ENCODE measurements at places on chromosomes 5 and 9.

GRCh38 chr5:23613566-23613965 is 106.2 kb downstream of the PRDM9 start:
- DNase-seq: no peak

DNA sequence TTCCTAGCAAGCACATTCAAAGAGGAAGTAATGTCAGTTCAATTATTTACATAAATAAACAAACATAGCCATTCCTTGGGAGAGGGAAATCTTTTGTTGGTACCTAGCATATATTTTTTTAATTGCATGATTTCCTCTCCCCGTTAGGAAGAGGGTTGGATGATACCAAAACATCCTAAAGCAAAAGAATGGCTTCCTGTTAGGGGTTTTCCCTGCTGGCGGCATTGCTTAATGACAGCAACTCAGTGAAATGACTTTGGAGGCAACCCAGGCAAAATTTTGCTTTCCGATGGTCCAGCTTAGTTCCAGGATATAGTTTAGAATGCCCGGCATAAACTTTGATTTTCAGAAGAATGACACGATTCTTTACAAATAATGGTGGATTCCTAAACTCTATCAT is 73.2 kb downstream of the MAT2B start:
- no peak for DNase-seq

- DNase-seq: no peak
Observed at GRCh38 chr9:118271936-118272335, 567.7 kb downstream of the TLR4 start.

DNA sequence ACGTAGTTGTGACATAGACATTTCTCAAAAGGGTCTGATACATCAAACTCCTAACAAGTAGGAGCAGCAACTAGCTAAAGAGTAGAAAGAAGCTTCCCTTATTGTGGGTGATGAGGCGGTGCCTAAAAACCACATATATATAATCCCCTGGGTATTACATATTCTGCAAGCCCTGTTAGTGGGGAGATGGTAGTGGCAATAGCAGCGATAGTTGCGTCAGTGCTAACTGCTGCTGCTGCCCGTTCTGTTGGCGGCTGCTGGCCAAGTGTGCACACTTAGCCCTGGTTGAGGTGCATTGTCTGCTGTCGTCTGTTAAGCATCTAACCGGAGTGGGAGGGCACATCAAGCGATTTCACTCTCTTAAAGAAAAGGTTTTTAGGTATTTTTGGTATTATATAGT is 35.8 kb downstream of the VLDLR start:
- DNase-seq: no peak

- DNase-seq: no peak
Observed at GRCh38 chr5:178674334-178674733, 47.5 kb upstream of the CLK4 start.

DNA sequence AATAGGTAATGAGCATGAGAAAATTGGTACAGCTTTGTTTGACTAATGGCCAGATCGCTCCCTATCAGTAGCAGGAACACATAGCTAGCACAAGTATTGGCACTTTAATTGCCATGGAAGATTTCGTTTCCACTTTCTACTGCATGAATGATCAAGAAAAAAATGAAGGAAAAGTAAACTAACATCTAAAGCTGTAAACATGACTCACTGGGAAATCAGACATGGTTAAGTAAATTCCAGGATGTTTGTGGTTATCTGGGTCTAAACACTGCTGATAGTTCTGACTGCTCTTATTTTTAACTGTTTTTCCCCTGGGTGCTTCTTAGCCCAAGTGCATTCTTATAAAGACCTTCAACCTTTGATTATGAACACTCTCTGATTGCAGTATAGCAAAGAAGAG is 388.9 kb downstream of the NR2F1-AS1 start:
- DNase-seq: peak; percentile 20

- DNase-seq: no peak
Observed at GRCh38 chr9:137642118-137642601, 23.4 kb downstream of the EHMT1 start.

- no peak for DNase-seq
Observed at GRCh38 chr9:14321517-14322130, 7.7 kb upstream of the NFIB start.

GRCh38 chr5:108858959-108859358 is 111.3 kb downstream of the FER start:
- no peak for DNase-seq

DNA sequence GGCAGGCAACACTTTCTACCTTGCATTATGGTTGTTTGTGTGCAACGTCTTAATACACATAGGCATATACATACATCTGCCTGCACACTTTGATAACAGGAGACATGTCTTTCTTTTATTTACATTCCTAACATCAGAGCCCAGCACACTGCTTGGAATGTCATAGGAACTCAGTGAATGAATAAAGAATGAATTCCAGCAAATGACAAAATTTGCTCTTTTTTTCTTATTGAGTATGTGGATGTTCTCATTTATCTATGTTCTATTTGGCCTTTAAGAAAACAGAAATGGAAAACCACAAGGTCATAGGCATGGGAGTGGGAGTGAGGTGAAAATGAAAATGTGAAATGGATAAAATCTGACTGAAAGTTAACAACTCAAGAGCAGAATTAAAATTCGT is 36.3 kb upstream of the PALM2AKAP2 start:
- no peak for DNase-seq

DNA sequence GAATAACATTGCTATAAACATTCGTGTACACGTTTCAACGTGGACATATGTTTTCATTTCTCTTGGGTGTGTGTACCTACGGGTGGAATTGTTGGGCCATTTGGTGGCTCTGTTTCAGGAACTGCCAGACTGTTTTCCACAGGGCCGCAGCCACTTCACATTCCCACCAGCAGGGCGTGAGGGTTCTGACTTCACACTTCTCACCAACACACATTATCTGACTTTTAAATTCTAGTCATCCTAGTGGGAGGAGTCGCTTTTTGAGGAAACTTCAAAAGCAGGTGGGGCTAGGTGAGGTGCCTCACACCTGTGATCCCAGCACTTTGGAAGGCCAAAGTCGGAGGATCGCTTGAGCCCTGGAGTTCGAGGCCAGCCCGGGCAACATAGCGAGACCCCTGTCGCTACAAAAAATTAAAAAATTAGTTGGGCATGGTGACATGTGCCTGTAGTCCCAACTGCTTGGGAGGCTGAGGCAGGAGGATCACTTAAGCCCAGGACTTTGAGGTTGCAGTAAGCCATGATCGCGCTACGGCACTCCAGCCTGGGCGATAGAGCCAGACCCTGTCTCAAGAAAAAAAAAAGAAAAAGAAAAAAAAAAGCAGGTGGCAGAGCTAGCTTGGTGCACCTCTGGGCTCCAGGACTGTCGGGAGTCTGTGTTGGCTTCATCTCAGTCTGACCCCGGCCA is 28.5 kb downstream of the TSPAN17 start:
- no peak for DNase-seq

- DNase-seq: peak; percentile 51
Observed at GRCh38 chr9:2158111-2158610, 143.0 kb downstream of the SMARCA2 start.

DNA sequence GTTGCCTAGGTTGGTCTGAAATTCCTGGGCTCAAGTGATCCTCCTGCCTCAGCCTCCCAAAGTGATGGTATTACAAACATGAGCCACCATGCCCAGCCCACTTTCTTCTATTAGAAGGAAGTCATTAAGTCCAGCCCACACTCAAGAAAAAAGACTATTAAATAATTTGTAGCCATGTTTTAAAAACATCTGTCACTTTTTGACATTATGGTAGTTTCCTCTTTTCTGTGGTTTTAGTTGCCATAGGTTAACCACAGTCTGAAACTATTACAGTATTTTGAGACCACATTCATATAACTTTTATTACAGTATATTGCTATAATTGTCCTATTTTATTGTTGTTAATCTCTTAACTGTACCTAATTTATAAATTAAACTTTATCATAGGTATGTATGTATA is 31.9 kb upstream of the C5orf24 start:
- no peak for DNase-seq

GRCh38 chr5:150401376-150402228 is 11.1 kb downstream of the CD74 start:
- DNase-seq: no peak

- no peak for DNase-seq
Observed at GRCh38 chr5:61081741-61082140, 80.5 kb downstream of the SMIM15 start.

GRCh38 chr9:98132806-98133631 is 14.0 kb upstream of the TRIM14 start:
- no peak for DNase-seq

DNA sequence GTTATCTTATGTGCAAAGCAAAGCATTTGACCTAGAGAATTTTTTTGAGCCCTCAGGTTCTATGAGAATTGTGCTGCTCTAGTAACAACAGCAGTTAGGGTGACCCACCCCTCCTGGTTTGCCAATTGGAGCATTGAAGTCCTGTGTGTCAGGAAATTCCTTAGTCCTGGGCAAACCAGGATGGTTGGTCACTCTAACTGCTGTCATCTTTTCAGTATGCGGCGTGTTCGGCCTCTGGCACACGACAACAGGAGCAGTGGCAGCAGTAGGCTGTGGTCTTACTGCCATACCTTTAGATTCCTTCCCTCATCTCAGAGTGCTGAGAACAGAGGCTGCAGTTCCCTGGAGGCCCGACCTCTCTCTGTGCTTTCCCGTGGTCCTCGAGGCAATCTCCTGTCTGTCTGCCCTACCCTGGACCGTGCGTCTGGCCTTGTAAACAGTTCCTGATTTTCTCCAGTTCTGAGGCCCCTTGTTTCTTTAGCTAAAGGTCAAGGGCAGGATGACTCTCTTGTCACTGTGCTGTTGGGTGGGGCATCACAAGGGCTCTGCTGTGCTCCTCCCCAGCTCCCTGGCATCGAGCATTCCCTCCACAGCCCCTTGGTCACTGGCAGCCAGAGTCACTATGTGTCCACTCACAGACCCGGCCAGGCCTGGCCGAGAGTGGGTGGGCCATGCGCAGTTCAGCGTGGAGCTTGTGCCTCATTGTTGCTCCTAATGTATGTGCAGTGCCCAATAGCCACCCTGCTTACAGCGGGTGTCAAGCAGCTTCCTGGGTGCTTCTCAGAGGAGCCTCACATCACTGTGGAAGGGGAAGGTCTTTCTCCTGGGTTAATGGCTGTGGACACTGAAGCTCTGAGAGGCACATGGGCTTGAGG is 18.5 kb upstream of the COL15A1 start:
- DNase-seq: no peak

DNA sequence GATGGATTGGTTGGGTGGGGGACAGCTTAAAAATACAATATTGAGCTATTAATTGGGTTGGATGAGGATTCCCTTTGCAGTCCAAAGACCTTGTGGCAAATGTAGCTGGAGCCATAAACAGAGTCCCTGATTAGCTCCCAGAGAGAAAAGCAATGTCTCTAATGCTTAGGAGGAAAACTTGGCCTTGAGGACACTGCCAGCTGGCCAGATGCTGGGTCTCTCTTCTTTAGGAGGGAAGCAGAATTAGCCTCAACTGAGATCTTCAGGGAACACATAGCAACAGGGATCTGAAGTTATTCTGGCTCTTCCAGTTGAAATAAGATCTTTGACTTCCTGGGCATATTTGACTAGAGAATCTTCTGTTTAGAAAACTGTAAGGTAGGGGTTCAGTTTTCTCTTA is 121.7 kb upstream of the WWC1 start:
- DNase-seq: no peak

DNA sequence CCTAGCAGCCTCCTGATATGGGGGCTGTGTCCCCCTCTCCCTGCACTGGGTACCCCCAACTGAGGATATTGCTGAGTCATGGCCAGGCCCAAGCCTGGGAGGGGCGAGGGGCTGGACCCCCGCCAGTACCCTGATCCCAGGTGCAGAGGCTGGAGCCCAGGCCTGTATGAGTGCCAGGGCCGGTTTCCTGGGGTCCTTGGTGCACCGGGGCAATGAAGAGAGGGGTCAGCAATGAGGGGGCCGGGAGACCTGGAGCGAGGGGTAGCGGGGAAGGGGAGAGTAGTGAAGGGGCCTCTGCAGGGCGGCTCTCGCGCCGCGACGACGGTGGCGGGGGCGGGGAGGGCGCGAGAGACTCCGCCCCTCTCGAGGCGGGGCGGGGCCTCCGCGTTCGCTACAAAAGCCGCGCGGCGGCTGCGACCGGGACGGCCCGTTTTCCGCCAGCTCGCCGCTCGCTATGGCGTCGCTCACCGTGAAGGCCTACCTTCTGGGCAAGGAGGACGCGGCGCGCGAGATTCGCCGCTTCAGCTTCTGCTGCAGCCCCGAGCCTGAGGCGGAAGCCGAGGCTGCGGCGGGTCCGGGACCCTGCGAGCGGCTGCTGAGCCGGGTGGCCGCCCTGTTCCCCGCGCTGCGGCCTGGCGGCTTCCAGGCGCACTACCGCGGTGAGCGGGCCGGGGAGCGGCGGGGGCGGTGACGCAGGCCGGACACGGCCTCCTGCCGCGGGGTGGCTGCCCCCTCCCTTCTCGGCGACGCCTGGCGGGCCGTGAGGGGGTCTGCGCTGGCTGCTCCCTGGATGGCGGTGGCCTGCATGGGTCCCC is at the start of gene SQSTM1:
Gene SQSTM1, plus strand, starts transcription at position 423 of the 815 bp plus-strand sequence. Its CDS starts 32 bp downstream, at position 455.
- DNase-seq: no peak

- no peak for DNase-seq
Observed at GRCh38 chr9:124449381-124450151, 685 bp upstream of the ADGRD2 start.

DNA sequence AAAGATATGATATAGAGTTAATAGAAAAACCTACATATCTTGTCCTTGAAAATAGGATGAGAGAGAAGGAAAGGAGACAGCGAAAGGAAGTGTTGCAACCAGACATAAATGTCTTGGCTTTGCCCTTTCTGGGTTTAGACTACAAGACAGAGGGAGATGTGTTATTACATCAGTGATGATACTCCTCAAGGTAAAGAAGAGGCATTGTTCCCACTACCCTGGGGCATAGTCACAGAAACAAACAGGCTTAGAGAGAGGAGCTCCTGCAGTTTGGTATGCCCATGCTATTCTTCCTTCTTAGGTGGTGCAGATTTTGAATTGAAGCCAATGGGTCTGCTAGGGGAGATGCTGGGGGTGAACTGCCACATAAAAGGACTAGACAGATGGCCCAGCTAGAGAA is 166.8 kb upstream of the RFX3 start:
- no peak for DNase-seq

GRCh38 chr9:76558465-76558864 is 99.5 kb downstream of the GCNT1 start:
- DNase-seq: no peak

DNA sequence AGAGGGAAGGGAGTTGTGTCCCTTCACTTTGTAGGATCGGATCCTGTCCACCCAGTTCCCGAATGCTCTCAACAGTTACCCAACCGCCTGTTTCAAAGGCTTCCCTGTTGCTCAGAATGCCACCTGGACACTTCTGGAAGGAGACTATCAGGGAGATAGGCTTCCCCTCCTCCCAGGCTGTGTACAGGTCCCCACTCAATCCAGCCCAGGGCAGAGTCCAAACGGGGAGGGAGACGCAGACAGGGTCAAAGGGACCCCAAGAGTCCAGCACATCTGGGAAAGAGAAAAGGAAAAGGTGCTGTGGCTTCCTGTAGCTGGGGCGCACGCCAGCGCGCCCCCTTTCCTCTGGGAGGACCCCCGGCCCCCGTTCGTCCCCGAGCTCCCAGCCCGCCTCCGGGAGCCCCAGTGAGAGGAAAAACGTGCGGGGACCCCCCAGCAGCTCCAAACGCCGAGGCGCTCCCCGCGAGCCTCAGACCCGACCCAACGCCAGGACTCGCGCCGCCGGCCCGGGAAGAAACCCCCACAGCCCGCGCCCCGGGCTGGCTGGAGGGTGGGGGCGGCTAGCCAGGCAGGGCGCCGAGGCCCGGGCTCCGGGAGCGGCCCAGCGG is 640 bp downstream of the SURF4 start:
- DNase-seq: no peak

Measured in glomerular endothelial cell (primary cell).